ENCODE measurements at places on chromosomes 12 and 14. TPM values are rescaled to one million over a fixed set of nuclear protein-coding genes. Genes with fewer than 3 reads are reported as not detected.
A peak's percentile ranks its signal among the peaks of the same experiment; 100 is the strongest.

The PSME1 gene
- polyA plus RNA-seq, result 825 TPM

The COX6A1 gene
- 939 TPM for polyA plus RNA-seq

- DNase-seq, result no peak
Measured at GRCh38 chr12:7122811-7123769, 5.6 kb downstream of the RBP5 start.

- peak; percentile 63 for DNase-seq
Measured at GRCh38 chr14:64510825-64511671, 6.5 kb downstream of the ZBTB1 start.

GRCh38 chr12:132154941-132155770 is 10.9 kb downstream of the NOC4L start:
- DNase-seq, result peak; percentile 42

- no peak for DNase-seq
Measured at GRCh38 chr12:27534765-27535161, 10.8 kb downstream of the PPFIBP1 start.
